NCI-H510A treated with DMSO at 0.1 percent for 48 hours (cell line): ENCODE measurements at places on chromosomes 1 and 21.

GRCh38 chr1:85134583-85135391 lies 66.0 kb downstream of the SYDE2 start:
- peak; percentile 69 for DNase-seq

DNA sequence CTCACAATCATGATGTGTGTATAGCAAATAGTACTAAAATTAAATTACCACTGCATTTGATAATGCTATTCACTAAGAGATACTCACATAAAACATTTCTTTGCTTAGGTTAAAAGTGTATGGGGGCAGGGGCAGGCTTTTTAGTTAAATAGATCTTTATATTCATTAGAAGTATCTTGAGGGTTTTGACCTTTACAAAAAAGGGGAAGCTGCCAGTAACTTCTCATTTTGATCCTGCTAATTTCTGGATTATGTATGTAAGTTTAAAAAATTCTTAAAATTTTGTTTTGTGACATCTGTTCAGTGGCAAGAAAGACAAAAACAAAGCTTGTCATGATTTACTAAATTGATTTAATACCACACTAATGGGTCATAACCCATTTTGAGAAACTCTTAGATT lies 45.8 kb upstream of the S1PR1 start:
- no peak for DNase-seq

DNA sequence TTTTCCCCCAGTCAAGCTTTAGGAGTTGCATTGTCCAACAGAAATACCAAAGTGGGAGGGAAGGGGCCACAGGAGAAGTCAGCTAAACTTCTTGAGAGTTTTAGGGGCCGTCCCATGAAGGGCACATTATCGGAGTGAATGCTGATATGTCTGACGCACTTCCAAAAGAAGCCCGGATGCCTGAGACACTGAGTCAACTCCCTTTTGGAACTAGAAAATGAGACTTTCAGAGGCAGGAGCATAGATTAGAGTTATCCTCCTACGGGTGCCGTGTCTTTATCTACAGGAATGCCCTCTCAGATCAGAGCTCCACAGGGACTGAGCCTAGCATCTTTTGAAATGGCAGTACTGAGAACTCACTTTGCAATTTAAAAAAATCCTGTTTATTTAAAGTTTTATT lies 13.1 kb downstream of the ACTN2 start:
- DNase-seq: no peak

- no peak for DNase-seq
Measured at GRCh38 chr1:230286166-230286889, 139.8 kb downstream of the PGBD5 start.

DNA sequence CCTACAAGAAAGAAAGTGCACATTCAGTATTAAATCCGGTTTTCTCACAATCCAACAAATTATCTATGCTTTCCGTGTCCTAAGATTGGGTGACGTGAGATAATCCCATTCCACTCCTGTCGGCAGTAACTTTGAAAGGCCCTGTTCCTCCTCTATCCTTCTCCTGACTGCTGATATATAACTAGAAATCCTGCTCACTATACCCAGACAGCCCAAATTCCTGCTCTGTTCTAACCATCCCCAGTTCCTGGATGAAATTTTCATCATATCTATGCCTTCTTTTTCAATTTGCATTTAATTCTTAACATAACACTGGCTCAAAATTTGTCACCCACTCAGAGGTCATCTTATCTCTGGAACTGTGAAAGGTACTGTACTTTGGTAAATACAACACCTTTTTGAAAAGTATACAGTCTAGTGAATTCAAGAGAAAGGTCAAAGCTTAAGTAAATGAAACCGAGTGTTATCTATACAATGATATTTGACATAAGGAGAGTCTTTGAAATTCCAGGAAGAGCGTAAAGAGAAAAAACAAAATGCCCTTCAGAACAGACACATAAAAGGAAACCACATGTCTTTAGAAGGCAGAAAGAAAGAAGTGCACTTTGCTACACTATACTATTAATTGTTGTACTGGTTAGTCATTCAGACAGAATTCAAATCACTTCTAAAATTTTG lies 200.5 kb upstream of the NEGR1 start:
- DNase-seq: peak; percentile 29

- DNase-seq: no peak
Measured at GRCh38 chr1:191065771-191066170, 588.1 kb upstream of the BRINP3 start.

GRCh38 chr21:39037807-39038405 lies 145.3 kb downstream of the PSMG1 start:
- DNase-seq: no peak

GRCh38 chr1:226731257-226731893 lies 7.7 kb downstream of the ITPKB start:
- DNase-seq: no peak

GRCh38 chr1:14910984-14911721 lies 242.4 kb upstream of the TMEM51 start:
- no peak for DNase-seq

GRCh38 chr1:77292551-77292950 lies 10.7 kb downstream of the AK5 start:
- DNase-seq: no peak

DNA sequence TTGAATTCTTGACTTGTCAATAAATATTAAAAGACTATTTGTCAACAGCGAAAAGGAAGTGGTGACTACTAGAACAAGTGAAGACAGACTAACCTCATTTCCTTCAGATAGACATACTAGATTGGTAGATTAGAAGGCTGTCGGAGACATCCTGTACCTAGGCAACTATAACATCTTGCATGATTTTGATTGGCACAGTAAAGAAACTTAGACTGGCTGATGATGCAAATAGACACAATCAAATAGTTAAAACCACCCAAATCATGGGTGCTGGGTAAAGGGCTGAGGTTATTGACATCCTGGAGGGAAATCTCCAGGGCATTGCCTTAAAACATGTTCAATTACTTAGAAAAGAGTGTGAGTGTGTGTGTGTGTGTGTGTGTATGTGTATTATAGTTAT lies 85.9 kb upstream of the EDEM3 start:
- no peak for DNase-seq

- DNase-seq: peak; percentile 62
Measured at GRCh38 chr1:168135921-168136708, 615 bp downstream of the GPR161 start.

DNA sequence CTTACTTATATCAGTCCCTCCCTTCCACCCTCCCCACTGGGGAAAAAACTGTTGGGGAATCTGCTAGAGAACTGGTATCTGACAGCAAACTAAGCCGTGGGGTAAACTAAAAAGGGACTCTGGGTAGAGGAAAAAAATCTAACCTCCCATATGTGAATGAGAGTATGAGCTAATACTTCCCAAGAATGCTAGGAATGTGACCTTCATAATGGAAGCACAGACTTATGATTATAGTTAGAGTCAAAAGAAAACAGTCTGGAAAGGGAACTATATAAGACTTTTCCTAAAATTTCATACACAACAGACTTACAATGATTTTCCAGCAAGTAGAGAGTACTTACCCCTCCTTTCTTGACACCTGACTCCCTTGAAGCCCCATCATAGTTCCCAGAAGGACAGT lies 23.0 kb upstream of the RBBP5 start:
- DNase-seq: no peak

DNA sequence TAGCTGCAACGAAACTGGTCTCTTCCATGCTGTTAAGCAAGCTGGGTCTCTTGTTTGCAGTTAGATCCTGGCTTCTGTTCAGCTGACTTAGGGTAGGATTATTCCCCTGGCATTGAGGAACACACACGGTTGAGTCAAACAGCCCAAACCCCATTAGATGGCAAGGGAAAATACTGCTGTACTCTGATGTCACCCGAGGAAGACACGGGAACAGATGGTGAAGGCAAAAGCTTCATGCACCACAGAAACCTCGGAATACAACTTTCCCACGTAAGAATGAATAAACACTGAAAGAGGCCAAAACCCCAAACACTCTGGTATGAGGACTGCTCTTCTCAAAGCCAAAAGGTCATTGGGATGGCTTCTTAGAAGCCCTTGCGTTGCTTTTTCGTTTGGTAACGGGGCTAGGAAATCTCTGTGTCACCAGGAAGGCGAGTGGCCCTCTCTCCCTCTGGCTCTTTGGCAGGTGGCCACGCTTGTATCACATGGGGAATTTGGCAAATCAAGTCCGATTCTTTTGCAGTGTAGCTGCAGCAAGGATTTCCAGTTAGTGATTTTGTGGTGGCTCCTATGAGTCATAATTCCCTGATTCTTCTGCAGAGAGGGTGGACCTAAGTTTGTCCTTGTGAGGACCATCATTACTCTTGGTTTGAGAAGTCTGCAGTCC lies 16.7 kb upstream of the LYST start:
- DNase-seq: no peak

DNA sequence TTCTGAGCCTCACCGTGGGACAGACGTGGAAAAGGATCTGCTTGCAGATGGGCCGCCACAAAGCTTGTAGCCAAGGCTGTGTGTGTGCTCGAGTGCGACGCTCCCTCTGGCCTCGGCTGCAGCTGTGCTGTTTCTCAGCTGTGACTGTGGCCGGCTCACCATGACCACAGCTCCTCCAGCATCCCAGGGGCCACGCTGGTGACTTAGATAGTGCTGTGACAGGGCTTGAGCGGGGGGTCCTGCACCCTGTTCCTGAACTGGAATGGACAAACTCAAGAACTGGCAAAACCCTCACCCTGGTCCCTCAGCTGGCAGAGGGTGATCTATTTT lies 17.4 kb upstream of the ACTRT2 start:
- no peak for DNase-seq

DNA sequence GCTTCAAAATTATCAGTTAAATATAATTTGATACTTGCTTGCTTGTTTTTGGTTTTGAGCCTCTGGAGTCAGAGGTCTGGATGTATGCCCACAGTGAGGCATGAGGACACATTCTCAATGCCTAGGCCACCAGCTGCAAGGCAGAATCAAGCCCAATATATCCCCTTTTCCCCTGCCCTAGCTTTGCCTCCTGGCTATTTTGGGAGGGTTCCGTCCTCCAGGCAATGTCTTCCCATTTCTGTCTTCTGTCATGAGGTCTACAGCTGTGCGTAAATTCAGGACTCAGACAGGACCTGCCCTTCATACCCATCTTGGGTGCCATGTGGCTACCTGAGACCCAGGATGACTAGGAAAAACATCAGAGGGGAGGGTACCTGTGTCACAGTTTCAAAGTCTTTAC lies 19.2 kb downstream of the NRDC start:
- no peak for DNase-seq

- DNase-seq: no peak
Measured at GRCh38 chr1:235180916-235181460, 19.9 kb upstream of the RBM34 start.

DNA sequence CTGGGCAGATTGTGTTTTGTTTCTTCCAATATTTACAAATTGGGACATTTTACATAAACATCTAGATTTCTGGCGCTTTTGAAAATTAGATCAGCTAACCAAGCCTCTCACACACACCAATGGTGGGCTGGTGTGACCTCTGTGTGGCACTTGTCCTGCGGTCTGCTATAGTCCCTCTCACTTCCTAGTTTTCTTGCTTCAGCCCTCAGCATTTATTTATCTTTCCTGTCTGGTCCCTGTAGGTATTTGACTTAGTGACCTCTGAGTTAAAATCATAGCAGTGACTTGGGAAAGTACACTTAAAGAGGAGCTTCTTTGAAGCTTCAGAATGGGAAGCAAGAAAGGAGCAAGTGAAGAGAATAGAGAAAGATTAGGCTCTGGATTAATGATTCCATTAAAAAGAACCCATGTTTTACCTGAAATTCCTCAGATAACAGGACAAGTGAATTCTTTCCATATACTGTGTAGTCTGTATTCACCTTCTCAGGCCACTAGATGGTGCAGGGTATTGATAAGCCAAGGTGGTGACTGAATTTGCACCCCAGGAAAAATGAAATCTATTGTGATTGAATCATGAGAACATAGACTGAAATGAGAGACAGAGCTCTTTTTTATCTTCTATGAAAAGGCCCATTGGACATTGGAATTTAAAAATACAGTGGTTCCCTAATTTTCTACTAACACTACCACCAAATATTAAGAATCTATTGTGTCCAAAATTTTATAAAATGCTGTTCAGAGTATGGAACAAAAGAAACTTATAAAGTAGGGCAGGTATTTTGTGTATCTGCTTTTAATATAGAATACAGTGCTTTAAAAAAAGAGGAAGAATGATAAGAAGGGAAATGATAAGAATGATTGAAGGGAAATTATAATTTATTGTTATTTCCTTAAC lies 7.1 kb upstream of the DIPK1A start:
- no peak for DNase-seq

GRCh38 chr1:230303822-230304221 lies 122.3 kb downstream of the PGBD5 start:
- DNase-seq: peak; percentile 62

- DNase-seq: peak; percentile 83
Measured at GRCh38 chr1:171139890-171140289, 45.2 kb upstream of the FMO2 start.

- DNase-seq: no peak
Measured at GRCh38 chr1:158286487-158286886, 3.2 kb upstream of the CD1C start.

DNA sequence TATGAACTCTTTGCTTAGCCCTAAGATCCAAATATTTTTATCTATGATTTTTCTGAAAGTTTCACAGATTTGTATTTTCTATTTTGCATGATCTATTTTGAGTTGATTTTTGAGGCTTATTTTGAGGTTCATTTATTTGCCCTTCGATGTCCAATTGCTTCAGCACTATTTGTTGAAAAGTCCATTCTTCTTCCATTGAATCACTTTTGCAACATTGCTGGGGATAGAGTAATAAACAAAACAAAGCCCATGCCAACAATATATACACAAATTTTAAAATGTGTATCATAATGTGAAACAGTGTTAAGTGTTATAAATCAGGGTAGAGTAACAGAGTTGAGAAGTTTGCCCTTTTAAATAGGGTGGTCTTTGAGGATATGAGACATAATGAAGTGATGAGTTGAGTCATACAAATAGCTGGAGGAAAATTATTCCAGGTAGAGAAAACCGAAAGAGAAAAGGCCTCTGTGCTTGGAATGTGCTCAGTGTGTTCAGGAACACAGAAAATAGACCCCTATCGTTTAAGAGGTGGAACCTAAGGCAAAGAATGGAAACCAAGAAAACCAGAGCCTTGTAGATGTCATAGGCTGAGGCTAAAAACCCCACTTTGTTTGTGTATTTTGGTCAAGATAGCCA lies 172.7 kb upstream of the NR5A2 start:
- DNase-seq: no peak

GRCh38 chr1:157770442-157771043 lies 6.4 kb downstream of the FCRL2 start:
- no peak for DNase-seq

GRCh38 chr21:35189077-35189863 lies 140.2 kb upstream of the RUNX1 start:
- no peak for DNase-seq

- DNase-seq: no peak
Measured at GRCh38 chr21:41671212-41671762, 95.6 kb downstream of the RIPK4 start.

GRCh38 chr1:83800066-83800465 lies 198.9 kb downstream of the TTLL7 start:
- no peak for DNase-seq

GRCh38 chr1:210770396-210770984 lies 363.5 kb downstream of the KCNH1 start:
- no peak for DNase-seq

- no peak for DNase-seq
Measured at GRCh38 chr1:3442901-3443300, 11.6 kb upstream of the ARHGEF16 start.
